ENCODE measurements at places on chromosomes 11 and 22.

GRCh38 chr22:48185071-48186055 lies 1422.9 kb downstream of the TBC1D22A start:
- DNase-seq = peak; percentile 79

GRCh38 chr11:123800036-123800435 lies 6.1 kb downstream of the OR6M1 start:
- no peak for DNase-seq

GRCh38 chr11:72614381-72614780 lies 59.8 kb downstream of the PDE2A start:
- DNase-seq = no peak

GRCh38 chr11:41281131-41281742 lies 178.2 kb downstream of the LRRC4C start:
- no peak for DNase-seq

GRCh38 chr11:10407055-10407454 lies 48.0 kb upstream of the AMPD3 start:
- no peak for DNase-seq

GRCh38 chr11:26608507-26609146 lies 36.6 kb upstream of the MUC15 start:
- DNase-seq = no peak
